Myocyte (in vitro differentiated cells): ENCODE measurements at places on chromosomes 16 and 17.

DNA sequence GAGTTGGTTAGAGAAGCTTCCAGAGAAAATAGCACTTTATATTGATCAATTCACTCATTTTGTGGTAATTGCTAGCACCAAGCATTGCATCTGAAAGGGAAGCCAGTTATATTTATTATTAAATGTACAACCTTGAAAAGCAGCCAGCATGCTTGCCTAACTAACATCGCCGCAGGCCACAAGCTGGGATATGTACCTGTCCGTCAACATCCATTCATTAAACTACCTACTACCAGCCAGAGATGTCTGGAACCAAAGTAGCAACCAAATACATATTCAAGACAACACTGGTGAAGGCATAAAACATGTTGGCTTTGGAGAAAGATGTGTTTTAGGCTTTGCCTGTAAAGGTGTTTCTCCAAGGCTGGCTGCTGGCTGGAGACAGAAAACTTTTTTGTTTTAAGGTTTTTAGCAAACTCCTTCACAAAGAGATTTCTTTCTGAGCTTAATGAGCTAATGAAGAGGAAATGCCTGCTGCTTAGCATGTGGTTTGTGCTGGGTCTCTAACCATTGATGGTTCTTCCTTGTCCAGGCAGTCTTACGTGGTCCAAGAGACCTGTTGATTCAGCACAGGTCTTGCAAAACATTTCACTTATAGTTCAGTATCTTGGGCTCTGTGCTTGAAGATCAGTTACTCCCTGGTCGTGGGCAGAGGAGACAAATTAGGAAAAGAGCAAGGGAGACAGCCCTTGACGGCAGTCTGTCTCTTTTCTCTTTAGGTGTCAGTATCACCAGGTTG, 3.1 kb downstream of the ITPRIPL2 start:
- no peak for DNase-seq

- peak; percentile 97 for DNase-seq
These were observed 18.8 kb downstream of the RPH3AL start for GRCh38 chr17:333626-334396.

DNA sequence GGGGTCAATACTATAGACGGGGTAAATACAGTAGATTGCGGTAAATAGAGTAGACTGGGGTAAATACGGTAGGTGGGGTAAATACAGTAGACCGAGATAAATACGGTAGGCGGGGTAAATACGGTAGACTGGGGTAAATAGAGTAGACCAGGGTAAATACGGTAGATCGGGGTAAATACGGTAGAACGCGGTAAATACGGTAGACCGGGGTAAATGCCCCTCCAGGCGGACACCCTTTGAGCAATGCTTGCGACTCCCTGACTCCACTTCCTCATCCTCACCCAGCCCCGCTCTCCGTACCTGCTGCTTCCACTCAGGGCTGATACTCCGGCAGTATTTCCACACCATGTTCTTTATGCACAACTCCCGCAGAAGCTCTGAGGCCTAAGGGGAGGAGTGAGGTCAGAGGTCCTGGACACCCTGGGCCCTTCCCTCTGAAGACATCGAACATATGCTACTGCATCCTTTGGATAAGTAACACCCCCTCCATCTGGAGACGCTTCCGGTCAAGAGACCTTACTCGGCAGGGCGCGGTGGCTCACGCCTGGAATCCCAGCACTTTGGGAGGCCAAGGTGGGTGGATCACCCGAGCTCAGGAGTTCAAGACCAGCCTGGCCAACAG, 13.3 kb upstream of the CRK start:
- no peak for DNase-seq

- DNase-seq: no peak
These were observed 878 bp downstream of the TAOK1 start for GRCh38 chr17:29390851-29391631.

DNA sequence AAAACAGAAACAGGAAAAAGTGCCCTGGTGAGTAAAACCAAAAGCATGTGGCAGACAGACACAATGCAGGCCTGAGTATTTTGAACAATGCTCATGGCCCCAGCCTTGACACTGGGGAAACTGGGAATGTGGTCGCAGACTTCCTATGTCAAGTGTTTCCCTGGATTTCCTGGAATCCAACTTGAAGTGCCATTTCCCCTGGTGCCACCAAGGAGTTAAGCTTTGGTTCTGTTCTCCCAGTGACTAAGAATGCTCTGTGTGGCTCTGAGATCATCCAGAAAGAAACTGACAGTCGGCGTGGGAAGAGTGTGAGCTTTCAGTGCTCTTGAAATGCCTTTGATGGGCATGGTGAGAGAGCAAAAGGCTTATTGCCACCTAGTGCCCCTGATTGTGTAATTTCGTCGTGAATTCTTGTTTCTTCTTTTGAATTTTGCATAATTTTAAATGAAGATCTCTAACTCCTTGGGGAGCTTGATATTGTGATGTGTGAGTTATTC, 96.0 kb downstream of the YPEL2 start:
- DNase-seq: peak; percentile 84
